G401 (cell line): ENCODE measurements at places on chromosomes 12 and 14. TPM values are rescaled to one million over a fixed set of nuclear protein-coding genes. Genes with fewer than 3 reads are reported as not detected.
A peak's percentile ranks its signal among the peaks of the same experiment; 100 is the strongest.

GRCh38 chr14:91834571-91834970, 32.8 kb downstream of the TC2N start:
- DNase-seq = no peak

GRCh38 chr14:77281852-77282410, 10.9 kb upstream of the NGB start:
- no peak for DNase-seq

- DNase-seq = peak; percentile 55
Observed at GRCh38 chr14:100304825-100305323, 1.4 kb downstream of the SLC25A29 start.

The OR6C65 gene
- total RNA-seq = not detected in 2 replicates
